Central memory CD8-positive, alpha-beta T cell (primary cell): ENCODE measurements at places on chromosomes 1 and 21.
A peak's percentile ranks its signal among the peaks of the same experiment; 100 is the strongest.

GRCh38 chr1:35558374-35559316 lies 1.0 kb downstream of the NCDN start:
- DNase-seq = no peak

- no peak for DNase-seq
These were observed 1.5 kb upstream of the KIF17 start for GRCh38 chr1:20719261-20719660.

- DNase-seq = no peak
These were observed 1.1 kb downstream of the CKS1B start for GRCh38 chr1:154975409-154976059.

GRCh38 chr21:44377201-44377921 lies 23.9 kb downstream of the TRPM2 start:
- DNase-seq = no peak

GRCh38 chr1:160830321-160831153 lies 32.1 kb downstream of the CD244 start:
- DNase-seq = peak; percentile 38

DNA sequence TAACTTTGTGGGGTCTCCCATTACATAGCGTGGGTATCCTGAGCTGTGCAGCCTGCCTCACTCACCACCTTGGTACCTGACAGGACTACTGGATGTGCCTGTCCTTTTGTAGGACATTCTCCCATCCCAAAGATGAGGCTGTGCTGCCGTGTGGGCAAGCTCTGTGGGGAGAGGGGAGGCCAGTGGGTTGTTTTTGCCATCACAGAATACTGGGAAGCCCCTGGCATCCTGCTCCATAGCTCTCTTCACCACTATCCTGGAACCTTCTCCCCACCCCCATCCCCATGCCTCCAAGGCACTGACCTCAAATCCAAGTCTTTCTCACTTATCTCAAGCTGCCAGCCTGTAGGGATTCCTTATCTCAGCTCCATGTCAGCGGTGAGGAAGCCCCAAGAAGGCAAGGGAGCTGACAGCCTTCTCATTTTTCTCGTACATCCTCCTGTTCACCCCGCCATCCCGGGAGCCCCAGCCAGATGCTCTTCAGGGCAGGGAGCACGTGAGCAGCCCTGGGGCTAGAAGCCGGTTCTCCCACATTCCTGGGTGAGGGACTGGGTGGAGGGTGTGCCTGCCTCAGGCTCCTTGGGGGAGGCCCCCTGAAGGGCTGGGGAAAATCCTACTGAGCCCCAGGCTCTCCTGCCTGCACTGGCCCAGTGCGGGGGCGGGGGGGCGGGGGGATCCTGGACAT lies 2.4 kb upstream of the ELF3 start:
- no peak for DNase-seq

DNA sequence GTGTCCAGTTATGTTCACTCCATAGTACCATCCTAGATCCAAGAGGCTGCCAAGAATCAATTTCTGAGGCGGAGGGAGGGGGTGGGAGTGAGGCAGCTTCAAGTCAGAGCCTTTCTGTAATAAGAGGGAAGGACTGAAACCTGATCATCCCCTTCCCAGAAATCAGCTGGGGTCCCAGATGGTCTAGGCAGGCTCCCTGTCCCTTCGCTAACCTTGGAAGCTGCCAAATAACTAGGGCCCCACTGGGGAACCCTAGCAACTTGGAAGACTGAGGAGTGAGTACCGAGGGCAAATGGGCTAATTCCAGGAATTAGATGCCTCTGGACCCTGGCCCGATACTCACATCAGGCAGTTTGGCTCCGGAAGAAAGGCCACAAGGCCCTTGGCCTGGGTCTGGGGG lies 113.3 kb downstream of the NAV1 start:
- no peak for DNase-seq

DNA sequence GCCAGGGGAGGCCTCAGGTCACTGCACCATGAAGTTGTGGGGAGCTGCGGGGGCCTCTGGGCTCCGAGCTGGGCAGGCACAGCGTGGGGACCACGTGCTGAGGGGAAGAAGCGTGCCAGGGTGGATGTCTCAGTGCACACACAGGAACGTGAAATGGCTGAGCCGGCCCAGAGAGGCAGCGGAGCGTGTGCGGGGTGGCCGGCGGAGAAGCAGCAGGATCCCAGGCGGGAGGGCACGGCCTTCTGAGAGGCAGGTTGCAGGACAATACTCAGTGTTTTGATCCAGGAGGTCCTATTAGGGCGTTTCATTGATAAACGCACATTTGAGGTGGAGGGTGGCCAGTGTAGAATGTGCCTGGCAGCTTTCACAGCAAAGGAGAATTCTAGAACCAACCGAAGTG lies 12.9 kb downstream of the TNFRSF14 start:
- no peak for DNase-seq

DNA sequence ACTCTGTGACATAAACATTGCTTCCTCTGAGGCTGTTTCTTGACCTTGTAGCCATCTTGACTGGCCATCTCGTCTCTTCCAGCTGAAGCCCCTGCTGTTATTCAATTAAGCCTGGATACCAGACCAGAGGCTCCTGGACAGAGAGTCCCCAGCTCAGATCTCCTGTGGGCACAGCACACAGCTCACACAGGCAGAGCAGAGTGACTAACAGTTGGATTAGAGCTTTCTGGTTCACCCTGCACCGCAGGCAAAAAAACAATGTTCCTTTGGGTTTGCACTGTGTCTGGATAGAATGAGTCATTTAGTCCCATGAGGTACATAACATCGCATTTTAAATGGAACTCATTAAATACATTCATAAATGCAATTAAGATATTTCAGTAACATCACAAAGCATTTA lies 33.4 kb upstream of the USH2A start:
- DNase-seq = no peak

GRCh38 chr1:175824079-175824478 lies 80.7 kb upstream of the TNR start:
- no peak for DNase-seq

DNA sequence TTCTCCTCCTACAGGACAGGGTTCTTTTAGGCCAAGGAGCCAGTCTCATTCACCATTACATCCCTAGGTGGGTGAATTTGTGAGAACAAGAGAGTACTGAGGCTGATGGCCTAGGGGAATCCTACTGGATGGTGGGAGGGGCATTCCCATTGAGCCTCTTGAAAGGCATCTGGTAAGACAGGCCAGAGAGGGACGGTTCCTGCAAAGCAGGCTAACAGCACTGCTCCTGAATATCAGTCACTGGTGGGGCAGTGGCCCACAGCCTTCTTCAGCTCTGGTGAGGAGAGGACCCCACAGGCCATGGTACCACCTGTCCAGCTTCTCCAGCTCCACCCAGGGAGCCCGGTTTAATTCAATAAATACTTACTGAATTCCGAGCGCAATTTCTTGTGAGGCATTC lies 125.9 kb upstream of the EDN2 start:
- no peak for DNase-seq

GRCh38 chr1:51518033-51518585 lies 957 bp downstream of the EPS15 start:
- DNase-seq = peak; percentile 35
